Stimulated activated CD8-positive, alpha-beta memory T cell treated with anti-CD3 and anti-CD28 coated beads, Interleukin-15, amount 100 ng/mL, for 4 hours (primary cell): ENCODE measurements at places on chromosomes 6 and 20.

- no peak for DNase-seq
Measured at GRCh38 chr6:161225681-161226008, 48.2 kb downstream of the AGPAT4 start.

DNA sequence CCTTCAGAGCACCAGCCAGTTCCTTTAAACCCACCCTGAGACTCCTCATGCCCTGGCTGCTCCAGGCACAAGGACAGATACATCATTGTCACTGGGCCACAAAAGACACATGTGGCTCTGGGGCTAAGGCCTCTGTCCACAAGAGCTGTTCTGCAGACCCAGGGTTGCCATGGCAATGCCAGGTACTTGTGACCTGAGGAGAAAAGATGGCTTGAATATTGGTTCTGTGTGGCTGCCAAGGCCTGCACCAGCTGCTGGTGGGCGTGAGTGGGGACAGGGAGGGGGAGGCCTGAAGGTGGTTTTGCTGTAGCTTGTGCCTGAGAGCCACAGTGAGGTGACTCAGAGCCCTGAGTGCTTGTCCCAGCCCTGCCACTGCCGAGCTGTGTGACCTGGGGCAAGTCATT, 31.8 kb downstream of the SAYSD1 start:
- no peak for DNase-seq

DNA sequence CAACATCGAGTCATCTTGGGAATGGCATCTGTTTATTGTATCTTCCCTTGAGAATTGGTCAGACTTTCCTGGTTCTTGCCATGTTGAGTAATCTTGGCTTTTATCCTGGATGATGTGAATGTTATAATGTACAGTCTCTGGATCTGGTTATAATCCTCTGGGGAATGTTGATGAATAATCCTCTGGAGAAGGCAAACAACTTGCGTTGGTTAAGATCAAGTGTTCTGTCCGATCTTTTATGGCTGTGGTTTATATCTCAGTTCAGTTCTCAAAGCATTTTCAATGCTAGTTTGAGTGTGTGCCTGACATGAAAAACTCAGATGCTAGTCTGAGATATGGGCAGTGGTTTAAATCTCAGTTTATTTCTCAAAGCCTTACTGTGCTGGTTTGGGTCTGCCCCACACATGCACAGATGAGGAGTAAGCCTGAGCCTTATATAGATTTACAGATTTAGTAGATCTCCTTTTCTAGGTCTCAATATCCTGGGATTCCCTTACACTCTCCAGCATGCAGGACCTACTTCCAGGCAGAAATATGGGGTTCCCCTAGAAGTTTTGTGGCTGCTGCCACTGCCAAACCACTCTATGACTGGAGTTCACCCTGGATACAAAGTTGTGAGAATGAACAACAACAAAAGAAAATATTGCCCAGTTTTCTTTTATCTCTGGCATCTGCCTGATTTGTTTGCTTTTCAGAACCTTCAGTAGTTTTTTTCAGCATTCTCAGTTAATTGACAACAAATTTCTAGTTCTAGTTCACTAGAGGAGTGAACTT, 191.8 kb upstream of the MAN1A1 start:
- no peak for DNase-seq

DNA sequence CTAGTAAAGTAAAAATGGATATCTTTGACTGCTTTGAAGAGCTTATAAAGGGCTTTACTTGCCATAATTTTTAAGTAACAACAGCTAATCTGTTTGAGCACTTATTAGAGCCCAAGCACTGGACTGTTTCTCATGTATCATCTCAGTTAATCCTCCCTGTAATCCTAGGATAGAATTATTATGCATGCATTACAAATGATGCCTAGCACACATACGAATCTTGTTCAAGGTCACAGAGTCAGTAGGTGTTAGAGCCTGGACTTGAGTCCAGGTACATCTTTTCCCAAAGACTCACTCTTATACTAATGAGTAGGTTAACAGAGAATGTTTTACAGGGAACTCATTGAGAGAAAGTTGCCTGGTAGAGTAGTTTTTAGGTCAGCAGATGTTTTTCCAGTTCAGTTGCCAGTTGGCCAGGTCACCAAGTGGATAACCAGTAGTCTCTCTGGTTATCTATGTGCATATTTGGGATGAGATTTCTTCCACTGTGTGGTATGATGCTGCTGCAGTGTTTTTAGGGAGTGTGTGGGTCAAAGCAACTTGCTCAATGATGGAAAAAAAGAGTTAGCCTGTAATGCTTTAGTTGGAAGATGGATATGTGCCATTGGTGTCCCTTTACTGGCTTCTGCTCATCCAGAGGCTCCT, 32.3 kb upstream of the LAMA4 start:
- DNase-seq, result no peak

- no peak for DNase-seq
Measured at GRCh38 chr6:121853686-121854085, 418.2 kb downstream of the GJA1 start.
